Stimulated activated CD4-positive, alpha-beta T cell treated with anti-CD3 and anti-CD28 coated beads, Interleukin-1b, Interleukin-23, amount 100 ng/mL, for 1 hour (primary cell): ENCODE measurements at places on chromosomes 12 and 14.

- no peak for DNase-seq
These were observed at the start of gene ADAMTS20 for GRCh38 chr12:43551971-43552559. Gene ADAMTS20, minus strand, starts transcription at chr12:43552203. Its CDS starts 282 bp downstream, at chr12:43551921.

- no peak for DNase-seq
These were observed 280.4 kb downstream of the AEBP2 start for GRCh38 chr12:19719672-19720071.

GRCh38 chr14:76924371-76925096 is 98.3 kb downstream of the LRRC74A start:
- no peak for DNase-seq

GRCh38 chr12:124475295-124476010 is 92.0 kb downstream of the NCOR2 start:
- no peak for DNase-seq

- no peak for DNase-seq
These were observed 21.9 kb upstream of the CLMN start for GRCh38 chr14:95341564-95341963.

DNA sequence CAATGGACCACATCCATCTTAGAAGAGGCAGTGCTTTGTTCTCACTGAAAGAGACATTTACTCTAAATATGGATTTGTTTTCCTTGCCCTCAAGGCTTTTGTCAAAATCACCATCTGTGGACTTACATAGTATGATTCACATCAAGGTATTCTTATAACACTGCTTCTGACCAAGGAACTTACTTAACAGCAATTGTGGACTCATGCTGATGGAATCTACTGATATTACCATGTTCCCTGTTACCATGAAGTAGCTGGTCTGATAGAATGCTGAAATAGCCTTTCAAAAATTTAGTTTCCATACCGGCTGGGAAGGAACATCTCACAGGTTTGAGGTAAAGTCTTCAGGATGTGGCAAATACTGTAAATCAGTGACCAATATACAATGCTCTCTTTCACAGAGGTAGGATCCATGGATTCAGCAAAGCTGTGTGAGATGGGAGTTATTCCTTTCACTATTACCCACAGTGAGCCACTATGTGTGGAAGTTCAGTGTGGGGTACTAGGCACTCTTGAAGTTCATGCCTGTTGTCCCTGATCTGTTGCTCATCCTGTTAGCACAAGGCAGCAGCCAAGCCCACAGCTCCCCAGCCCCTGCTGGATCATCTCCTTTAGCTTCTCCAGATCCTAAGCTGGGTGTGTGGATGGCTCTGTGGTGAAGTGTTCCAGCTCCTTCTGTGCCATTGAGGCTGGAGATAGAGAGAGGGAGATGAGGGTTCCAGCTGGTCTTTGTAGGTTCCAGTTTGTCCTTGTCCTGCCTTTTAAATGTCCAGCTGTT is 126.4 kb downstream of the ATP23 start:
- no peak for DNase-seq

- no peak for DNase-seq
These were observed 126.6 kb downstream of the PPM1H start for GRCh38 chr12:62808166-62808879.

GRCh38 chr14:51677266-51677665 is 25.6 kb downstream of the FRMD6 start:
- no peak for DNase-seq

DNA sequence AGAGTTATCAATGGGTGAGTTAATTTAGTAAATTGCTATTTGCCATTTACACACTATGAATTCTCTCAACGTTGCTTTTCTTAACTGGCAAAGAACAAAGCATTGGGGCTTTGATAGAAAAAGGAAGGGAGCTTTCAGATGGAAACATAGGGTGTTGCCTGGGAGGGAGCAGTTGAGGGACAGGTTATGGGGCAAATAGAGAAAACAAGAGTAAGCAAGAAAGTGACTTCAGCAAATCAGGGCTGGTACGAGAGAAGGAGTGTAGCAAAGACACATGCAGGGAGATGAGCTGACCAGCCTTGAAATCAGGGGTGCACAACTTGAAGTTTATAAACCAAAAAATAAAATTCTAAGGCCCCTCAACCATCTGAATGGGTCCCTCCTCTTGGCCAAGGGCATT is 15.7 kb downstream of the ESR2 start:
- no peak for DNase-seq

DNA sequence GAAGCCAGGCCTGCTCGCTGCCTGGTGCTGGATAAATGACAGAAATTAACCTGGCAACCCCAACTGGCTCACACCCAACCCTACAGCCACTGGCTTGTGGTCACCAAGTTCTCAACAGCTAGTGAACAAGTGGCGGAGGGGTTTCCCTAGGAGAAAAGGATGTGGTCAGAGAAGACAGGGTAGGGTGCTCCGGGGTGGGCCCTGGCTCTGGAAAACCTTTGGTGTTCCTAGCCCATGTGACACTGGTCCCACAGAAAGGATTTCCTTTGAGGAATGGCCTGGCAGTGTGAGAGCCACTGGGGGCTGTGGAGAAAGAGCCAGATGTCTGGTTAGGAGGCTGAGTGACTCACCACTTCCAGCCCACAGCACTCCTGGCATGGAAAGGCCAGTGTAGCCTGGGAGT is 8.7 kb downstream of the SYNE3 start:
- no peak for DNase-seq

DNA sequence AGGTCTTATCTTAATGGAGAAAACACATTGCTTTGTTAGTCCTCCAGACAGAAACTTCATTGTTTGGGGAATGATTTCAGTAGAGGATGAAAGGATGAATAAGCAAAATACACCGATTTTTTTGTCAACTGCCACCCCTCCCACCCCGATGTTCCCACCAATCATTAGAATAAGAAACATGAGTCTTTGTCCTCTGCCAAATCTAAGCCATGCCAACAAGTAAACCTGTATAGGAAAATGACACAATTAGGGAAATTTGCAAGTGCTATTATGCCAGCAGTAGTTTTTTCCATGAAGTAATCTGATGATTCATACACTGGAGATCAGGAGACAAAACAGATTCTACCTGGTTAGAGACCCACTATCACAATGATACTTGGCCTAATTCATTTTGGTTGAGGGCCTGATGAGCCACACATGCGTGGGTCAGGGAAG is 35.9 kb downstream of the FLRT2 start:
- no peak for DNase-seq

DNA sequence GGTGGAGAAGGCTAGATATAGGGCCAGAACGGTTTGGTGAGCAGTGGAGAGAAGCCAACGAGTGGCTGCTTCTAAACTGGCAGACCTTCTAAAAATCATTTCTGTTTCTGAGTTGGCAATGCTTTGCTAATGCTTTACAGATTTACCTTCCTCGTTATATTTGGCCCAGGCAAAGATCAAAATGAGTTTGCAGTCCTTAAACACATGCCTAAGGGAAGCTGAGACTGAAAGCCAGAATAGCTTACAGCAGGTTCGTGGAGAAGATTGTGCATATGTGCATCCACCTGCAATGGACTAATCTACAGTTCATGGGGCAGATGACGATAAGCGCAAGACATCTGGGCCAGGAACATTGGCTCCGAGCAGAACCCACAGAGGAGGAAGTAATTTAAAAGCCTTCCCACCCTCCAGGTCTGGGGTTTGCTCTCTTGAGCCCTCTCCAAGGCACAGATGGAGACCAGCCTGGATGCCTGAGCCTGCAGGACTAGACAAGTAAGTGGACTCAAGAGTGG is 99.4 kb downstream of the NINJ2 start:
- no peak for DNase-seq

- no peak for DNase-seq
These were observed 123.9 kb downstream of the RFLNA start for GRCh38 chr12:124418791-124419190.

DNA sequence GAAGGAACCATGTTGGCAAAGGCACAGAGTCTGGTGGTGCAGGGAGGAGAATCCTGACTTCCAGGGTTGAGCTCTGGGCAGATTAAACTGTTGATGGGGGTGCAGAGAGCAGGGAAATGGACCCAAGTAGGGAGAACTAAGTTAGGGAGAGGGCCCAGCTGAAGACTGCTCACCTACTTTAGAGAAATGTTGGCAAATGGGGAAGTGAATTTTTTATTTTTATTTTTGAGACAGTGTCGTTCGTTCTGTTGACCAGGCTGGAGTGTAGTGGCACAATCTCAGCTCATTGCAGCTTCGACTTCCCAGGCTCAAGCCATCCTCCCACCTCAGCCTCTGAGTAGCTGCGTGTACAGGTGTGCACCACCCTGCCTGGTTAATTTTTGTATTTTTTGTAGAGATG is 32.1 kb upstream of the TUBA1A start:
- DNase-seq: no peak

DNA sequence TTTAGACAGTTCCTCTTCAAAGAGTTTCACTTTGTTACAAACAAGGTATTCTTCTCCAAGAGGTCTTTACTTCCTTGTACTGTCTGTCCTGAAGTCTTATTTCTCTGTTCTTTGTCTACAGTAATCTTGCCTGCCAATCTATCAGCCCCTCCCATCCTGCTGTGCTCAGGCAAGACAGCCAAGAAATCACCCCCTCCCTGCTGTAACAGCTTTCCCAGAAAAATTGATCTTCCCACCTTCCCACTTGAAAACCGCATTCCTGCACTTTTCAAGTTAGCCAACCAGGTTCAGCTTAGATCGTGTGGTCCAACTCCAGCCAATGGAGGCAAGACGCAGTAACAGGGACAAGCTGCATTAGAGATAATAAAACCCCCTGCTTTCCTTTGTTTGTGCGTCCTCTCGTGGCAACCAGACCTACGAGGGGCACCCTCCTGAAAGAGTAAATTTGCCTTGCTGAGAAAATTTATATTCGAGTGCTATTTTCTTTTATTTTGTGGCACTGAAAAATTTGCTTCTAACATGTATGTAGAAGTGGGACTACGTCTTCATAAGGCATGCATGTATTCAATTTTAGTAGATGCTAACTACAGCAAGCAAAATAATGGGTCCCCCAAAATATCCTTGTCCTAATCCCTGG is 46.5 kb upstream of the ESR2 start:
- no peak for DNase-seq

GRCh38 chr14:51240804-51241380 is 845 bp downstream of the TMX1 start:
- DNase-seq: no peak

DNA sequence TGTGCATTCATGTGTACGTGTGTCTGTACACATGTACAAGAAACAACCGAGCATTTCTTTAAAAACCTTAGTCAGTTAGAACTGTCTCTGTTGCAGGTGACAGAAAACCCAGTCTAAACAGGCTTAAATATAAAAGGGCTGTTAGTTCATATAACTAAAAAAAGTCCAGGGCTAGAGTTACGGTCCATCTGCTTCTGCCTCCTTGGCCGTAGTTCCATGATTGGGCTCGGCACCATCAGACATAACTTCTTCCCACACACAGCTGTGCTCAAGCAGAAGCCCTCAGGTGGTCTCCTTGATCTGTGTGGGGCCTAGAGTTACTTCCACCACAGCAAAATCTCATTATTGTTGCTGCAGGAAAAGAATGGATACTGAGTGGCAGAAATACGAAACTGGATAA is 34.6 kb downstream of the CKB start:
- no peak for DNase-seq

DNA sequence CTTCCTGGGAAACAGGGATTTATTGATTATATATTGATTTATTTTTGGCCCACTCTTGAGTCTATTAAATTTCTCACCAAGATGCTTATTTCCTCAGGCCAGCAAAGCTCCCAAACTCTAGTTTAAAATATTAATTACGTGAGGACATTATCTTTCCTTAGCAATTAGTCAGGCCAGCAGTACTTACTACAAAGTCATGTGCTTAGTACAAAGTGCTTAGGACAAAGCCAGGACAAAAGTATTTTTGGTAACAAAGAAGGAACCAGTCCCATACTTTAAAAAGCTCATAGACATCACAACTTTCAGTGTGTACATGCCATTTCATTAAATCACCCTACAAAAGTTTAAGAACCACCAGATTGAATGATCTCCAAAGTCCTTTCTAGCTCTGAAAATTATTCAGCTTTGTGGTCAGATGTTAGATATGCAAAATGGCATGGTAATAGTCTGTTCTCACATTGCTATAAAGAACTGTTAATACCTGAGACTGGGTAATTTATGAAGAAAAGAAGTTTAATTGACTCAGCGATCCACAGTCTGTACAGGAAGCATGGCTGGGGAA is 94.7 kb upstream of the PWP1 start:
- DNase-seq: no peak

DNA sequence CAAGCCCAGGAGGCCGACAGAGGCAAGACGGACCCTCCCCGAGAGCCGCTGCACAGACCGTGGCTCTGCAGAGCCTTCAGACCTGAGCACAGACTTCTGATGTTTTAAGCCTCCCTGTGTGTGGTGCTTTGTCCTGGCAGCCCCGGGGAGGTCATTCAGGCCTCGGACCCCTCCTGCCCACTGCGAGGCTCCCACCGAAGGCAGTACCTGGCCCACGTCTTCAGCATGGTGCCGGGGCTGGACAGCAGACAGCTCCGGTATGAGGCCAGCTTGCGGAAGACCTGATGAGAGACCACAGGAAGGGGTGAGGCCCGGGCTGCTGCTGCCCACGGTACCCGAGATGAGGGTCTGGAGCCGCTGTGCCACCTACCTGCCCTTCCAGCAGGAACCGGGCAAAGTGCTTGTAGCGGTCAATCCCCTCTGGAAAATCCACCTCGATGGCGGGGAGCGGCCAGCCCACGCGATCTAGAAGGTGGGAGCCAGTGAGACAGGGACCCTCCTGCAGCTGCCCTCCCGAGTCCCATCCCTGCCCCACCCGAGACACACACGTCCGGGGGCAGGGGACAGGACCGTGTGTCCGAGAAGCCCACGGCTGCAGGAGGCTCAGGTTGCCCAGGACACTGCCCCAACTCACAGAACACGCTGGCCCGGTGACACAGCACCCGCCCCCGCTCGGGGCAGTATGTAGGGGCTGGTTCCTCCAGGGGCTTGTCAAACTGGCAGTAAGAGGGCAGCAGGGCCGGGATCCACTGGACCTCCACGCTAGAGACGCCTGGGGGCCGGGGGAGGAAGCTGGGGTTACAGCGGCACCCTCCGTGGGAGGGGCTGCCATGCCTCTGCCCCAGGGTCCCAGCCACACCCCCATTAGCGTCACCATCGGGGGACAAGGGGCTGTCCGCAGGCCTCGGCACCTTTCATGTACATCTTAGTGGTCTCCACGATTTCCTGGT is 35.6 kb upstream of the UBC start:
- no peak for DNase-seq

DNA sequence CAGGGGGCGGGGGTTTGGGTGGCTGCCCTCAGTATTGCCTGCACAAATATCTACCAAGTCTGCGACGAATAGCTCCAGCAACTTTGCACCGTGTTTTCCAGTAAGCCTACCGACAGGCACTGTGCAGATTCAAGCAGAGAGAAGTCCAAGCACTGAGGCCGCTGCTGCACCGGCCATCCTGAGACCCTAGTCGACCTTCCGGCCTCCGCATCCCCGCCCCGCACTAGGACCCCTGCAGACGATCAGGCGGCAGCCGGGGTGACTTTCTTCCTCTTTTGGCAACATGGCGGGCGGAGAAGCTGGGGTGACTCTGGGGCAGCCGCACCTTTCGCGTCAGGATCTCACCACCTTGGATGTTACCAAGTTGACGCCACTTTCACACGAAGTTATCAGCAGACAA is at the start of gene EIF2S3B:
Gene EIF2S3B, plus strand, starts transcription at position 271 of the 400 bp plus-strand sequence. Its CDS starts 13 bp downstream, at position 284.
- DNase-seq: no peak

- DNase-seq: no peak
These were observed 54.1 kb downstream of the CEP83 start for GRCh38 chr12:94405413-94406116.
